ENCODE measurements at places on chromosomes 7 and 10. TPM values are rescaled to one million over a fixed set of nuclear protein-coding genes. Genes with fewer than 3 reads are reported as not detected.

- peaks cover 9% of the 10 kb centered on the region for H3K4me1 ChIP-seq
- H3K4me3 ChIP-seq, result no peak overlapping the region
Measured at GRCh38 chr10:33596422-33596821, 262.0 kb upstream of the NRP1 start.

DNA sequence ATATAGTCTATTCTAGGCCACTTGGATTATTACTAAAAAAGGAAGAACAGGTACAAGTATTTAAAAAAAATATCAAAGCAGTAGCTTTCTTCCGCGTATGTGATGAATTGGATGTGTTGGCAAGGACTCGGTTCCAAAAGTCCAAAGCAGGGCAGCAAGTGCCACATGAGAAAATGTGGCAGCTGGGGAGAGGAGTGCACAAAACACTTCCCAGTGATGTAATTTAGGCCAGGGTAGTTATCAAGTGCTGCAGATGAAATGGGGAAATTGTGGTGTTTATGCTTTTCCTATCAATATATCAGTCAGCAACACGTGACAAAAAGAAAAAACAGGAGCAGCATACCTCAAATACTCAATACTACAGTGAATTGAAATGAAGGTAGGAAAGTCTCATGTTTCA lies 7.0 kb downstream of the RHOBTB1 start:
- H3K4me1 ChIP-seq, result no peaks in the 10 kb centered on the region
- H3K36me3 ChIP-seq, result no peaks in the 10 kb centered on the region
- H3K27ac ChIP-seq, result no peak overlapping the region
- no peak overlapping the region for H3K4me3 ChIP-seq

NAT16 gene
- not detected for total RNA-seq

GRCh38 chr7:99308461-99309074 lies 17.1 kb upstream of the ARPC1A start:
- no peaks in the 10 kb centered on the region for H3K4me1 ChIP-seq
- H3K36me3 ChIP-seq, result no peaks in the 10 kb centered on the region
- DNase-seq, result no peak
- no peak overlapping the region for H3K27ac ChIP-seq
- H3K4me3 ChIP-seq, result no peak overlapping the region

DNA sequence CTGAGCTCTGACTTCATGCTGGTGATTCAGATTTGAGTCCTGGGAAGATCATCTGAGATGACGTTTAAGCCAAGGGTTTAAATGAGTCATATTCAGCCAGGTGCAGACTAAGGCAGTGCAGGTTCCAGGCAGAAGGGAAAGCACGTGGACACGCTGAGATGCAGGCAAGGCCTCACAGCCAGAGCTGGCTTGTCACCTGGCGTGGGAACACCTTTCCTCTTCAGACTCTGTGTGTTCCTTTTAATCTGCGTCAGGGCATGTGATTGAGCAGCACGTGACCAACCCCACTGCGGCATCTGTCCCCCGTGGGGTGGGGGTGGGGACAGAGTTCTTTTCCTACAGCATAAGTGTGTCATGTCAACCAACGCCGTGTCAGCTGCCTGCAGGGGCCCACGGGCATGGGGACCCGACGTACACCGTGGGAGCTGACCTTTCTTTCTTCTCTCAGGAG lies 10.7 kb upstream of the IDI2 start:
- H3K4me1 ChIP-seq, result no peaks in the 10 kb centered on the region
- no peak for DNase-seq
- H3K27me3 ChIP-seq, result no peaks in the 10 kb centered on the region
- H3K36me3 ChIP-seq, result peaks cover 20% of the 10 kb centered on the region

EPHA1 gene
- total RNA-seq, result 6.0 TPM

GRCh38 chr10:84659497-84660439 lies 331.4 kb downstream of the CCSER2 start:
- no peak overlapping the region for H3K27ac ChIP-seq
- H3K27me3 ChIP-seq, result no peaks in the 10 kb centered on the region
- DNase-seq, result peak; percentile 51
- H3K4me1 ChIP-seq, result peaks cover 13% of the 10 kb centered on the region
- no peak overlapping the region for H3K4me3 ChIP-seq
- no peaks in the 10 kb centered on the region for H3K36me3 ChIP-seq

DNA sequence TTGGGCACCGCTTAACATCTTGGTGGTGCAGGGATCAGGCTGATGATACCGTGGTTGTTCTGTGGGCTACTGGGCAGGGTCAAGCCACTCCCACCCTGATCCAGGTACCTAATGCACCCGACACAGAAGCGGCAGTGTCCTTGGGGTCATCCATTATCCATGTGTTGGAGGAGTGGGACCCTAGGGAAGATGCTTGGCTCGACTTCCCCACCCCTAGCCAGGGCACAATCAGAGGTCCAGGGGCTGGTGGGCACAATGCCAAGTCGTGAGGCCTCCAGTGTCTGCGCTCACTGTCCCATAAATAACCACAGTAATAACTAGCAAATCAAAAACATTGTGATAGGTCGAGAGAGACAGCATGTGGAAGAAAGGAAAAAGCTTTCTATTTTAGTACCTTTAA lies 37.7 kb downstream of the HTRA1 start:
- H3K4me1 ChIP-seq, result no peaks in the 10 kb centered on the region
- no peak overlapping the region for H3K27ac ChIP-seq
- H3K36me3 ChIP-seq, result no peaks in the 10 kb centered on the region
- no peak overlapping the region for H3K4me3 ChIP-seq
- H3K27me3 ChIP-seq, result no peaks in the 10 kb centered on the region

- H3K4me3 ChIP-seq, result no peak overlapping the region
- no peaks in the 10 kb centered on the region for H3K4me1 ChIP-seq
- no peak for DNase-seq
- no peaks in the 10 kb centered on the region for H3K36me3 ChIP-seq
- H3K27ac ChIP-seq, result no peak overlapping the region
- H3K27me3 ChIP-seq, result no peaks in the 10 kb centered on the region
Measured at GRCh38 chr10:32687546-32687945, 241.6 kb downstream of the CCDC7 start.

- no peak overlapping the region for H3K27ac ChIP-seq
- H3K27me3 ChIP-seq, result no peaks in the 10 kb centered on the region
- no peak overlapping the region for H3K4me3 ChIP-seq
- no peaks in the 10 kb centered on the region for H3K36me3 ChIP-seq
Measured at GRCh38 chr10:97519342-97519741, 20.6 kb downstream of the UBTD1 start.

PTPRN2 gene
- 3.0 TPM for total RNA-seq

DNA sequence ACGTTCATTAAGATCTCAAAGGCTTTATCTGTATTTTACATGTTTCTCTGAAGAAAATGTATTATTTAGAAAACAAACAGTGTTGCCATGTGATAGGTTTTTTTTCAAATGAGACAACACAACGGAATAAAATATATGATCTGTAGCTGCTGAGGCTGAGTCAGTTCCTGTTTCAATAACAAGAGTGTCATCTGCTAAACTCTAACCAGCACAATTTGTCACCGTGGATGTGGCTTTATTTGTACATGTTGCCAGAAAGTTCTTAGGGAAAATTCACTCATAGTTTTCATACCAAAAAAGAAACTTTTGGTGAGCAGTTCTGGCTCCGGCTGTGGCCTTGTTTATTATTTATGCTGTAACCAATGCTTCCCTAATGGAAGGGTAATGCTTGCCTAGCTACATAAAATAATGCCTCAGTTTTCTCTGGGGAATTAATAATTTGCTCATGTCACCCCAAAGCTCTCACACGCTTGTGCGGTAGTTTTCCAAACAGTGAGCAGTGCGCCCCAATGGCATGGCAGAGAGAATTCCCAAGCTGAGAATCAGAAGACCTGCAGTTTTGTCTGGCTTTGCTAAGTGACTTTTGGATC lies 20.3 kb upstream of the KLF6 start:
- H3K4me1 ChIP-seq, result no peaks in the 10 kb centered on the region
- no peak for DNase-seq
- no peak overlapping the region for H3K27ac ChIP-seq
- no peaks in the 10 kb centered on the region for H3K36me3 ChIP-seq
- no peaks in the 10 kb centered on the region for H3K27me3 ChIP-seq
- H3K4me3 ChIP-seq, result no peak overlapping the region

RAPGEF5 gene
- total RNA-seq, result 4.6 TPM

FGF8 gene
- 32.2 TPM for total RNA-seq

- H3K36me3 ChIP-seq, result no peaks in the 10 kb centered on the region
- H3K27me3 ChIP-seq, result peaks cover 89% of the 10 kb centered on the region
- peaks cover 13% of the 10 kb centered on the region for H3K4me1 ChIP-seq
- DNase-seq, result peak; percentile 38
- H3K4me3 ChIP-seq, result no peak overlapping the region
- no peak overlapping the region for H3K27ac ChIP-seq
Measured at GRCh38 chr7:155371884-155372781, 74.5 kb downstream of the INSIG1 start.

GRCh38 chr10:4108693-4109092 lies 323.7 kb upstream of the KLF6 start:
- no peak overlapping the region for H3K4me3 ChIP-seq
- H3K27ac ChIP-seq, result no peak overlapping the region

LRRD1 gene
- total RNA-seq, result not detected

GRCh38 chr10:100448951-100449350 lies 13.9 kb upstream of the WNT8B start:
- no peak for DNase-seq
- no peaks in the 10 kb centered on the region for H3K4me1 ChIP-seq
- peaks cover 46% of the 10 kb centered on the region for H3K27me3 ChIP-seq
- no peak overlapping the region for H3K27ac ChIP-seq
- H3K36me3 ChIP-seq, result no peaks in the 10 kb centered on the region
- no peak overlapping the region for H3K4me3 ChIP-seq

- no peak overlapping the region for H3K27ac ChIP-seq
- no peaks in the 10 kb centered on the region for H3K36me3 ChIP-seq
- no peak overlapping the region for H3K4me3 ChIP-seq
- no peaks in the 10 kb centered on the region for H3K27me3 ChIP-seq
Measured at GRCh38 chr10:3948843-3949242, 163.8 kb upstream of the KLF6 start.

LRRC18 gene
- not detected for total RNA-seq

ACTR3C gene
- not detected for total RNA-seq

DNA sequence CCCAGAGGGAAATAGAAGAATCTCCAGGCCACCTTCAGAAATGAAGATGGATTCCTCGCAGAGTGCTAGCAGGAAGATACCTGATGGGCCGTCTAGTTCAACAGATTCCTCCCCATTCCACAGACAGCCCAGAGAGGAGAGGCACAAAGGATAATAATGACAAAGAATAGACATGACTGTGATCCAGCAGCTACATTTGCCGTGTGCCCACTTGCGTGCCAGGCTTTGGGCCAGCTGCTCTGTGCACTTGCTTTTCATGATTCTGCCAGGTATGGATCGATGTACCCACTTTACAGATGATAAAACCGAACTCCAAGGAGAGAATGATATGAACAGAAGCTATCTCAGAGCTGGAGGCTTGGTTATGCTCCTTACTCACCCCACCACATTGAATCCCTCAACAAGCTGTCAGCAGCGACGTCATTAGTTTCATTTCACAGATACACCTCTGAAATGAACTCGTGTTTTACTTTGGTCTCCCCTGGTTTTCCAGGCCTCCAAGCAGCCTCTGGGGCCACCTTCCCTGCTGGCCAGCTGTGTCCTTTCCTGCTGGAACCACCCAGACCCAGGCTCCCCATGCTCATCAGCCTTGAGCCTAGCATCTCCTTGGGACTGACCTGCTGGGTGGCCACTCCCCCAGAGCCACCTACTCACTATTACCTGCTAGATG lies 11.9 kb upstream of the WDFY4 start:
- no peaks in the 10 kb centered on the region for H3K36me3 ChIP-seq
- no peaks in the 10 kb centered on the region for H3K27me3 ChIP-seq
- H3K4me3 ChIP-seq, result no peak overlapping the region
- peaks cover 18% of the 10 kb centered on the region for H3K4me1 ChIP-seq
- no peak for DNase-seq
- H3K27ac ChIP-seq, result no peak overlapping the region

EZH2 gene
- 86.7 TPM for total RNA-seq

DNA sequence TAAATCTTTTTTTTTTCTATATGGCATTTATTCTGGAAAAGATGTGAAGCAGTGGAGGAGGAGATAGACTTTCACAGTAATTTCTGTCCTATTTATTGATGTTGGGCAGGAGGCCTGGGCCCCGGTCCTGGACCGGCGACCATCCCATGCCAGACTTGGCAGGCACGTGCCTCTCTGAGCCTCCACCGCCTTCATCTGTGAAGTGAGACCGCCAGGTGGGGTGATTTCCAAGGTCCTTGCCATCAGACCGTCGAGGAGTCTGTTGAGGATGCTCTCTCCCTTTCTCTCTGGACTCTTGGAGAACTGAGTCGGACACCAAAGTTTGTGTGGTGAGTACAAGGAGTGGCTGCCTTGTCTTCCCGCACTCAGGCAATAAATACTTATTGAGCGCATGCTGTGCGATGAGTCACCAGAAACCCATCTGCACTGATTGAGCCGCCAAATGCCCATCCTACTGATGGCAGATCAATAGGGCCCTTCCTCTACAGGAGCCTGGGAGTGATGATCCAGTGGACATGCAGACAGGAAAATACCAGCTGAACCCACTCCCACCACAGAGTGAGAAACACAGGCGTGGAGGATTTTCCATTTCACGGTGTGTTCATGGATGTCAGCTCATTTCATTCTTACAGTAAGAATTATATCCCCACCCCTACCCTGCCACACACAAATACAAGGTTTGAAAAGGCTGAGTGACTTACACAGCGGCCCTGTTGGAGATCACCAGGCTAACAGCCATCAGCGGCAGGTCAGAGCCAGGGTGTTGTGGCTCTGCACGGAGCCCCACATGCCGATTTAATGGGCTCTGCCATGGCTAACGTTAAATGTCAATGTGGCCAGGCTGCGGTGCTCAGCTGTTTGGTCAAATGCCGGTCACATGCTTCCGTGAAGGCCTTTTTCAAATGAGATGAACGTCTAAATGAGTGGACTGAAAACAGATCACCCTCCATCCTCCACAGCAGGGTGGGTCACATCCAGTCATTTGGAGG lies 11.5 kb upstream of the PRKAG2 start:
- no peaks in the 10 kb centered on the region for H3K36me3 ChIP-seq
- peak; percentile 40 for DNase-seq
- peaks cover 7% of the 10 kb centered on the region for H3K4me1 ChIP-seq
- H3K27me3 ChIP-seq, result peaks cover 44% of the 10 kb centered on the region
- H3K4me3 ChIP-seq, result no peak overlapping the region

GRCh38 chr7:106770191-106770590 lies 94.9 kb upstream of the PIK3CG start:
- no peak overlapping the region for H3K27ac ChIP-seq
- H3K4me1 ChIP-seq, result no peaks in the 10 kb centered on the region
- no peak for DNase-seq
- H3K27me3 ChIP-seq, result no peaks in the 10 kb centered on the region
- H3K36me3 ChIP-seq, result no peaks in the 10 kb centered on the region

DNA sequence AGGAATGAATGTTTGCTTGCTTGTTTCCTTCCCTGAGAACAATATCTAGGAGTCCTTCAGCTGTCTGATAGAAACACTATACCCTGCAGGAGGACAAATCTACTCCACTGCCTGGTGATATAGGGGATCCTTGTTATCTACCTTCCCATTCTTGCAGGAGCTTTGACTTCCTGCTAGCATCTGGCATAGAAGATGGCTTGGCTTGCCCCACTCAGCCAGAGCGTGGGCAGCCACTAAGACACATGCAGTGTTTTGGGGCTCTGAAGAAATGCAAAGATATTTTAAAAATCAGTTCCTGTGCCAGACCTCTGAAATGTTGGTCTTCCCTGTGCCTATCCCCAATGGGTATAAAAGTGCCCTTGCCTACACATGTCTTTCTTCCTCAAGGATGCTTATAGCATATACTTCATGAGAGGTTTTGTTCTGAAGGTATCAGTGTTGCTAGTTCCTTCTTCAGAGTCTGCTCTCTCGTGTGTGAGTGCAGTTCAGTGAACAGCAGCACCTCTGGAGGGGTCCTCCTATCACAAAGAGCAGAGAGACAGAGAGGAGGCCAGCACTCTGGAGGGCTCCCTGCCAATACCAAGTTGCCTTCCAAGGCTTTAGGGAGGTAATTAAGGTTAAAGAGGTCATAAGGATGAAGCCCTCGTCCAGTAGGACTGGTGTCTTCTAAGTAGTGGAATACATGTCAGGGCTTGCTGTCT lies 149.1 kb upstream of the CALCR start:
- H3K36me3 ChIP-seq, result no peaks in the 10 kb centered on the region
- H3K4me1 ChIP-seq, result no peaks in the 10 kb centered on the region
- peak; percentile 26 for DNase-seq
- no peak overlapping the region for H3K27ac ChIP-seq

TAS2R5 gene
- total RNA-seq, result 3.9 TPM

UCMA gene
- not detected for total RNA-seq

All from neural progenitor cell (in vitro differentiated cells).